ENCODE measurements at places on chromosomes 12 and 14. TPM values are rescaled to one million over a fixed set of nuclear protein-coding genes. Genes with fewer than 3 reads are reported as not detected.

The RTL1 gene
- not detected for total RNA-seq

The BICD1 gene
- 9.7 TPM for total RNA-seq

The SLC7A8 gene
- total RNA-seq: 6.7 TPM

The WDR20 gene
- total RNA-seq: 15.1 TPM

DNA sequence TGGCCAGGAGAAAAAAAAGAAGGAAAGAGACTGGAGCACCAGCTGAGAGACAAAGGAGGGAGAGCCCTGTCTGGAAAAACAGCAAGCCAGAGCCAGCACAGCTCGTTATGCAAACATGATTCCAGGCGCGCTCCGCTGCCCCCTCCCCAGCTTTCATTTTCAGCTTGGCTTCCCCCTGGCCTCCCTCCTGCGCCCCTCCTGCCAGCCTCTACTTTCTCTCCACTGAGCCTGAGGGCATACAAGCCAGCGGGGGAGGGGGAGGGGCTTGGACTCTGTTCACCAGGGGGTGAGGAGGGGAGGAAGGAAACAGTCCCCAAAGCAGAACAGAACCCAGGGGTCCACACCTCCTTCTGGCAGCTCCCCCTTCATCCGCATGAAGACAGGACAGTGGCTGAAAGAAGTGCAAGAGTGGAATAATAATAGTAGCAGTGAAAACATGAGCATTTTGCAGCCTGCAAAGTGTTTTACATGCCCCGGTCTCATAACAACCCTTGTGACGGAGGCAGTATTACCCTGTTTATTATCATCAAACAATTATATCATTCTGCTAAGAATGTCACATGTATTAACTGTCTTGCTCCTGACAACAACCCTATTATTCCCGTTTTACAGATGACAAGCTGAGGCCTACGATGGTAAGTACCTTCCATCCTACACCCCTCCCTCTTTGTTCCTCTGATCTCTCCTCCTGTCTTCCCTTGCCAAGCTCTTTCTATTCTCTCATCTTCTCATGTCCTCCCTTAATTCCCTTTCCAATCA, 24.2 kb downstream of the SMUG1 start:
- H3K27me3 ChIP-seq: no peaks in the 10 kb centered on the region
- H3K27ac ChIP-seq: no peak overlapping the region
- no peaks in the 10 kb centered on the region for H3K36me3 ChIP-seq
- H3K4me1 ChIP-seq: no peaks in the 10 kb centered on the region
- DNase-seq: no peak
- H3K4me3 ChIP-seq: no peak overlapping the region

DNA sequence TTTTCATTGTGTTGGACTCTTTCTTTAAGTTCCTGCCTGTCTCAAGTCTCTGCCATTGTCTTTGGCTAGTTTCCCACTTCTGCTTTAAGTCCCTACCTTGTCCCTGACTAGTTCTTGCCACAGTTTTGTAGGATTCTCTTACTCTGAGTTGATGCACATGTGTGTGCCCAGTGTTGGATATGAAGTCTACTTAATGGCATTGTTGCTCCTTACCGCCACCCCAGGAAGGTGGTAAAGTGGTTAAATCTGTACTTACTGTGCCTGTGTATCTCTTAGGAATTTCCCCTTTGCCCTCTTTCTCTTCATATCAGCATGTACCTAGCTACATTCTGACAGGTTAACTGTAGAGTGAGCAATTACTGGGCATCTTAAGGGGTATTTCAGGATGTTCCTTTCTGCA, 227.1 kb downstream of the NUBPL start:
- no peak overlapping the region for H3K4me3 ChIP-seq
- DNase-seq: no peak
- H3K27me3 ChIP-seq: no peaks in the 10 kb centered on the region
- H3K27ac ChIP-seq: no peak overlapping the region
- no peaks in the 10 kb centered on the region for H3K36me3 ChIP-seq

- peak overlapping the region; percentile 91 for H3K27ac ChIP-seq
- H3K4me3 ChIP-seq: peak overlapping the region; percentile 54
- H3K4me1 ChIP-seq: peaks cover 20% of the 10 kb centered on the region
- DNase-seq: peak; percentile 78
- no peaks in the 10 kb centered on the region for H3K27me3 ChIP-seq
- no peaks in the 10 kb centered on the region for H3K36me3 ChIP-seq
Measured at GRCh38 chr14:96145116-96145864, 59.3 kb upstream of the BDKRB2 start.

DNA sequence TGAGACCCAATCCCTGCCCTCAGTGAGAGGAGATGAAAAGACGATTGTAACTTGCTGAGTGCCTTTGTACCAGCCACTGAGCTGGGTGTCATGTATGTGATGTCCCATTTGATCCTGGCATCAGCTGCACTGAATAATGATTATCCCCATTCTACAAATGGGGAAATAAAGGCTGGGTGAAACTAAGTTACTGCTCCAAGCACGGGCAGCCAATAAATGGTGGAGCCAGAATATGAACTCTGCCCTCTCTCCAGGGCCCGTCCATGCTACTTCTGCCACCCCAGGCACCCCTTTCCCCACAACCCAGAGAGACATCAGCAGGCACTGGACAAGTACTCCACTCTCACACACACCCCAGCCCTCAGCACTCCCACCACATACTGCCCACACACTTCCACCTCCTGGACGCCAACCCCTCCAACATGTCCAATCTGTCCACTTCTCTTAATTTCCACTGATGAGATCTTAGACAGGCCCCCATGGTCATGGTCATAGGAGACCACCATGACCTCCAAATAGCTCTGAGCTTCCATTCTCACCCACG, 115.8 kb downstream of the DICER1 start:
- no peak for DNase-seq
- no peaks in the 10 kb centered on the region for H3K4me1 ChIP-seq
- no peak overlapping the region for H3K4me3 ChIP-seq
- H3K27ac ChIP-seq: no peak overlapping the region
- H3K36me3 ChIP-seq: no peaks in the 10 kb centered on the region

- peak; percentile 76 for DNase-seq
- peak overlapping the region; percentile 86 for H3K4me3 ChIP-seq
- H3K4me1 ChIP-seq: peaks cover 17% of the 10 kb centered on the region
- H3K27me3 ChIP-seq: no peaks in the 10 kb centered on the region
- H3K27ac ChIP-seq: peak overlapping the region; percentile 91
Measured at GRCh38 chr12:8948701-8949341, 624 bp downstream of the M6PR start.

DNA sequence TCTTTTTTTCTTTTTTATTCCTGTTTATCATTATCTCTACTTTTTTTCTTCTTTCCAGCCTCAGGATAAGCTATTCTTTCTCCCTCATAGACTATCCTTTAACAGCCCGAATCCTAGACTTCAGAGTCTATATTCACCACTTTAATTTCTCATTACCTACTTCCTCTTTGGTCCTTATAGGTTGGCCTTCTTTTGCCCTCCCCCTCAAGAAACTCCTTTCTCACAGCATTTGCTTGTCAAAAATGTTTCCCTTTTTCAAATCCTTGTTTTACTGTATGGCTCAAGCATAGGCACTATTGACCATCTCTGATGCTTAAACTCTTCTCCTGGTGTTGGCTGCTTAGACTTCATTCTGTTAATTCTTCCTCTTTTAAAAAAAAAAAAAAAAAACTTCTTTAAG, 52.5 kb downstream of the KIAA0586 start:
- peaks cover 6% of the 10 kb centered on the region for H3K36me3 ChIP-seq
- H3K27ac ChIP-seq: no peak overlapping the region
- no peak overlapping the region for H3K4me3 ChIP-seq

- H3K27me3 ChIP-seq: no peaks in the 10 kb centered on the region
- H3K36me3 ChIP-seq: no peaks in the 10 kb centered on the region
- H3K27ac ChIP-seq: no peak overlapping the region
- H3K4me1 ChIP-seq: no peaks in the 10 kb centered on the region
- no peak overlapping the region for H3K4me3 ChIP-seq
Measured at GRCh38 chr12:108060067-108060466, 69.0 kb upstream of the WSCD2 start.

GRCh38 chr14:66650491-66650911, 142.6 kb downstream of the GPHN start:
- no peak overlapping the region for H3K4me3 ChIP-seq
- no peaks in the 10 kb centered on the region for H3K4me1 ChIP-seq

GRCh38 chr12:114656906-114657596, 26.9 kb downstream of the TBX3 start:
- no peaks in the 10 kb centered on the region for H3K27me3 ChIP-seq

DNA sequence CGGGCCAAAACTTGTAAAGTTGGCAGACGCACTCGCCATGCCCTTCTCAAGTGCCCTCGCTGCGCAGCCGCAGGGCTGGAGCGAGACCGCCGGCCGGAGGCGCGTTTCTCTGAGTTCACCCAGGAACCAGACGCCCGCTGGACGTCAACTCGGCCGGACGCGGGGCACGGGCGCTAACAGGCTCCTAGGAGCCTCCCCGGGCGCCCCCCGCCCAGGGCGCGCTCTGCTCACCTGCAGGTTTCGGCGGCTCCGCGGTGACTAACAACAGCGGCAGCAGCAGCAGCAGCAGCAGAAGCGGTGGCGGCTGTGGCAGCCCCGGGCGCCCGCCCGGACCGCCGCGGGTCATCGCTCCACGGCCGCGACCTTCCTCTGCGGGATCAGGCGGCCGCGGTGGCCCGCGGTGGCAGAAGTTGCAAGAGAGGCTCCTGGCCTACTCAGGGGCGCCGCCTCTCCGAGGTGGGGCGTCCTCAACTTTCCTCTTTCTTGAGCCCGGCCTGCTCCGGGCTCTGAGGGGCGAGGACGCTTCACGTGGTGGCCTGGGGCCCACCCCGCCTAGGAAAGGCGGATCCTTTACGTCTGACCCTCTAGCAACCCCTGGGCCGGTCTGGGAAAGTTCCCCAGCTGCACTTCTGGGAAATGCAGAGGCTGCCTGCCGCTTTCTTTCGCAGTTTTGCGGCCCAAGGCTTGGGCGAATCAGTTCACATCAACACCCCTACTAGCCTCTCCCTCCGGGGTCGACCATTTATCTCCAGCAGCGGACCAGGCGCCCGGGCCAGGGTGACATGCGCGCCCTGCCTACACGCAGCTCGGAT, at the start of gene PLBD1:
Gene PLBD1 (minus strand): TSS at position 533 of the 812 bp plus-strand sequence. CDS start 187 bp downstream, at position 346.
- H3K27me3 ChIP-seq: peaks cover 21% of the 10 kb centered on the region
- H3K36me3 ChIP-seq: no peaks in the 10 kb centered on the region
- DNase-seq: peak; percentile 50
- no peaks in the 10 kb centered on the region for H3K4me1 ChIP-seq
- peak within 1 kb of the TSS; percentile 62 for H3K4me3 ChIP-seq
- no peak within 1 kb of the TSS for H3K27ac ChIP-seq

DNA sequence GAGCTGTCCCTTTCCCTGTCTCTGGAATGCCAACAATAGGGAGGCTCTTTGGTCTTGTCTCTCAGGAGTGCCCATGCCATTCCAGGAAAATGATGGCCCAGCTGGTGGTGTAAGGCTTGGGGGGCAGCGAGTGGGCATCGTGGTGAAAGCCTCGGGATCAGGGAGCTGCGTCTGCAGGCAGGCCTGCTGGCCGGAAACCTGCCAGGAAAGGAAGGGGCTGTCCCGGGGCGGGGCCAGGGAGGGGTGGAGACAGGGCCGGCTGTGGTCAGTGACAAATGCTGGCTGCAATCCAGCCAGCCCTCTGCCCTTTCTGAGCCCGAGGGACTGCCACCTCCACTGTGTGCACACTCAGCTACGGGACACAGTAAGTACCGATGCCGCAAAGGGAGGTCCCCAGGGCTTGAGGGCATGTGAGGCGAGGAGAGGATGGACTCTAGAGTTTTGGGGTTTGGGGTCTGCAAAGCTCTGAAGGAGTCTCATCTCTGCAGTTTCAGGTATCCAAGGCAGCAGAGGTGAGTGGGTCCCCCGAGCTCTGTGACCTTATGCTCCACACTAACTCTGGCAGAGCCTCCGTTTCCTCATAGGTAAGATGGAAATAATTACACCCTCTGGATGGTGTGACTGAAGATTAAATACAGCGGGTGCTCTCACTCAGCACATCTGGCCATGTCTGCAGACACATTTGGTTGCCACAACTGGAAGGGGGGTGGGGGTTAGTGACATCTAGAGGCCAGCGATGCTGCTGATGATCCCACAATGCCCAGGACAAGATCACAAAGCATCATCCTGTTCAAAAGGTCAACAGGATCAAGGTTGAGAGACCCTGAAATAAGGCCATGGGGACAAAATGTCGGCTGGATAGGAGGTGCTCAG, at the start of gene SERPINA5:
Gene SERPINA5 (plus strand): TSS at position 300 of the 873 bp plus-strand sequence. CDS start 5,937 bp downstream, outside the sequence.
- no peaks in the 10 kb centered on the region for H3K4me1 ChIP-seq
- H3K36me3 ChIP-seq: no peaks in the 10 kb centered on the region
- peaks cover 14% of the 10 kb centered on the region for H3K27me3 ChIP-seq
- DNase-seq: peak; percentile 11
- no peak within 1 kb of the TSS for H3K4me3 ChIP-seq

GRCh38 chr12:29565727-29566126, 68.2 kb upstream of the OVCH1 start:
- H3K4me3 ChIP-seq: no peak overlapping the region
- H3K27ac ChIP-seq: no peak overlapping the region
- H3K36me3 ChIP-seq: no peaks in the 10 kb centered on the region
- peaks cover 30% of the 10 kb centered on the region for H3K4me1 ChIP-seq
- DNase-seq: no peak

GRCh38 chr12:113478351-113479011, 6.8 kb upstream of the LHX5 start:
- H3K4me3 ChIP-seq: no peak overlapping the region
- no peaks in the 10 kb centered on the region for H3K36me3 ChIP-seq
- no peak overlapping the region for H3K27ac ChIP-seq
- no peaks in the 10 kb centered on the region for H3K4me1 ChIP-seq
- peaks cover 57% of the 10 kb centered on the region for H3K27me3 ChIP-seq
